ENCODE measurements at places on chromosomes 11 and 22.

GRCh38 chr11:78418584-78419211 lies 1.1 kb upstream of the GAB2 start:
- no peak for DNase-seq

DNA sequence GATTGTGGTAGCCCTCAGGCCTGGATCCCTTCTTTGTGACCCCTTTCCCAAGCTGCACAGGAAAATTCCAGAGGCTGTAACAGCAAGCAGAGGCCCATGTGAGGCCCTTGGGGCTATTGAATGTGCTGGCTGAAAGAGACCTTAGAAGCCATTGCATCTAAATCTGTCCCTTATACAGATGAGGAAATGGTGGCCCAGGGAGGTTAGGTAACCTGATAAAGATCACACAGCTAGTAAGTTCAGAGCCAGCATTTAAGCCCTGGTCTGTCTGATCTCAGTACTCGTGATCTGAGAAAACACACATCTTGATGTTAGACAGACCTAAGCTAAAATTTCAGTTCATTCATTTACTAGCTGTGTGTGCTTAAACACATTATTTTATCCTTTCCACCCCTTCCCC lies 115.9 kb upstream of the TBCEL start:
- no peak for DNase-seq

- no peak for DNase-seq
These were observed 121.5 kb downstream of the CD44 start for GRCh38 chr11:35260342-35260985.

GRCh38 chr11:57410287-57410686 lies 16.6 kb downstream of the SLC43A3 start:
- no peak for DNase-seq

DNA sequence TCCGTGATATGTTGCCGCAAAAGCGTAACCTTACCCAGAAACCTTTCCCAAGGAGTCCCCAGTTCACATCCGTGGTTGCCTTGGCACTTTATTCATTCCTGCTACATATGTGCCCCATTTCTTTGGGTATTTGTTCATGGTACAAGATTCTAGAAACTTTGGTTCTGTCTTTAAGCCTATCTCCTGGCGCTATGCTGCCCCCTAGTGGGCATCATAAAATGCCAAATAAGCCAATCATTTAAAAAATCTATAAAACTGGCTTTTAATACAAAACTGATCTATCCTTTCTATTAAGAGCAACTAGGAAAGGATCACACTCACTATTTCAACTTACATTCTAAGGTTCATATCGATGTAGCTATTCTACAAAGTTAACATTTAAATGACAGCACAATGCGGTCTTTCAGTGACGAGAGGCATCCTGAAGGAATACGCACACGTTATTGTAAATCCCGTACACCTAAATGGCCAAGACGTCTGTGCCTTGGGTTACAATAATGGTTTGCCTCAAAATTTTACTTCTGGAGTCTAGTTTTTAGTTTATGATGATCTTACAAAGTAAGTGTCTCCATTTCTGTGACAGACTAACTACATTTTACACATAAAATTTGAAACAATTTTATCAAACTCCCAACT lies 16.2 kb downstream of the PIWIL3 start:
- peak; percentile 32 for DNase-seq

DNA sequence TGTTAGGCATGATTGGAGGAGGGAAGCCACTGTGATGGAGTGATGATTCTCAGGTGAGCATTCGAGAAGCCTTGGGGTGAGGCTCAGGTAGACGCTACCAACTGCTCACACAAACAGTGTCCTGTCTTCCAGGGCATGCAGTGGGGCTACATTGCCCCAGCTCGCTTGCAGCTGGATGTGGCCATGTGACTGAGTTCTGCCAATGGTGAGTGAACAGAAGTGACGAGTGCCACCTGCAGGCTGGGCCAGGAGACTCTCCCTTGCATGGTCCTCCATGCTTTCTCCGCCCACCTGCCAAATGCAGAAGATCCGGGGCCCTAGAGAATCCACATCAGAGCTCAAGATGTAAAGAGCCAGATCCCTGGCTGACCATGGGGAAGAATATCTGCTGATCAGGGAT lies 195.9 kb downstream of the BCR start:
- no peak for DNase-seq

DNA sequence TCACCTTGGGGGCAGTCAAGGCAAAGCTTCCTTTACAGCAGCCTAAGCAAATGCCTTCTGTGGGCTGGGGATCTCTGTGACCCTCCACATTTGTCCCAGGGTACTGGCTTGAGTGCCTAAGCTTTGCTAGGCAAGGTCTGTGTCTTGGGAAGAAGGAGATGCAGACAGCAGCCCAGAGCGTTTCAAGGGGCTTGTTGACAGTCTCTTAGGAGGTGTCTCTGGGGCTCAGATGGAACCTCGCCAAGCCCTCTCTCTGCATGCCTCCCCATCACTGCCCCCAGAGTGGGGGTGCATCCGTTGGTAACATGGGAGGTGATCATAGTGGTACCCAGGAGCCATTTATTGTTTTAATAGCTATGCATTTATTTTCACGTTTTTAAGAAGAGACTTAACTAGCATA lies 29.1 kb upstream of the TMPRSS4 start:
- no peak for DNase-seq

DNA sequence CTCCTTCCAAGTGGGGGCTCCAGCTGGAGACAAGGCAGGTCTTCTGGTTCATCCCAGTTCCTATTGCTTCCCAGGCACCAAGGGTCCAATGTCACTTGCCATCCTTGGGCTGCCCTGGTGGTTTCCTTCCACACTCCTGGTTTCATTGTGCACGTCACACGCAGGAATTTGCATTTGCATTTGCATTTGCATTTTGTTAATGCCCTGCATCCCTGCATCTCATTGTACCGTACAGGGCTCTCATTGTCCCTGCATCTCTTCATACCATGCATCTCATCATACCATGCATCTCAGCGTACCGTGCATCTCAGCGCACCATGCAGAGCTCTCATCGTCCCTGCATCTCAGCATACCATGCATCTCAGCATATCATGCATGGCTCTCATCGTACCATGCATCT lies 112.2 kb upstream of the SYT13 start:
- no peak for DNase-seq
